NCI-H526 (cell line): ENCODE measurements at places on chromosomes 5 and 9.

DNA sequence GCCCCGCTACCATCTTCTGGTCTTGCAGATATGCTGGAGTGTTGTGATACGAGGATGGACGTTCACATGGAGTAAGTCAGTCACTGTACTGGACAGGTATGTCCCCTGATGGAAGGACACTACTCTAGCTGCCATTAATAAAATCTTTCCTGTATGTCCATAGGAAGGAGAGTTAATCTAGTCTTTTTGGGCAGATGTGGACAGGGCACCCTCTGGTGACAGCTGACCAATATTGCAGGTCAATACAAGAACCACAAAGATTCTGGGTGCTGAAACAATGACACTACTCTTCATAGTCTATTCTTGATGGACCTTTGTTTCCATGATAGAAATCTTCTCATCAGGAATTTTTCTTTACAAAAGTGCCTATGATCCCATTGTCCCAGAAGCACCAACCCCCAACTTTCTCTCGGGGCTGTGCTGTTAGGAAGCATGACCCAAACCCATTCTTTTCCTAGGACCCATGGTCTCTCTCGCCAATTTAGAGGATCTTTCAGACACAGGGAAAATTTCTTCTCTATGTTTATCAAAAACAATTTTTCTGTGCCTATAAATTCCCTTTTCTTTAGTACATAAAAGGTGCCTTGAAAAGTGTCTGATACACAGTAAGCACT, 376.9 kb downstream of the DTWD2 start:
- no peak for DNase-seq

DNA sequence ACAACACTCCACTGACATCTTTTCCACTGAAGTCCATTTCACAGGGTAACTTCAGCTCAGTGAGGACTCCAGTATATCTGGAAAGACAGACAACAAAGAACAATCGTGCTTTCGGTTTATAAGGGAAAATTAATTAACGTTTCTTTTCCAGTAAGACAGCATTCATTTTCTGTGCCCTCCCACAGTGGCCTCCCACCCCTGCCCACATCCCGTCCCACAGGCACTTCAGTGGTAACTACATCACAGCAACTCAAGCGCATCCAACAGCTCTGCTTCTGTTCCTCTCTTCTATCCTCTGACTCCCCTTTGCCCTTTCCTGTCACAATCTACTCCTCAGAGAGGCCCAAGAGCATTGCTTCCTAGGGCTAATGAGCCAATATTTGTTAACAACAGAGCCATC, 40.3 kb downstream of the GLDC start:
- no peak for DNase-seq

DNA sequence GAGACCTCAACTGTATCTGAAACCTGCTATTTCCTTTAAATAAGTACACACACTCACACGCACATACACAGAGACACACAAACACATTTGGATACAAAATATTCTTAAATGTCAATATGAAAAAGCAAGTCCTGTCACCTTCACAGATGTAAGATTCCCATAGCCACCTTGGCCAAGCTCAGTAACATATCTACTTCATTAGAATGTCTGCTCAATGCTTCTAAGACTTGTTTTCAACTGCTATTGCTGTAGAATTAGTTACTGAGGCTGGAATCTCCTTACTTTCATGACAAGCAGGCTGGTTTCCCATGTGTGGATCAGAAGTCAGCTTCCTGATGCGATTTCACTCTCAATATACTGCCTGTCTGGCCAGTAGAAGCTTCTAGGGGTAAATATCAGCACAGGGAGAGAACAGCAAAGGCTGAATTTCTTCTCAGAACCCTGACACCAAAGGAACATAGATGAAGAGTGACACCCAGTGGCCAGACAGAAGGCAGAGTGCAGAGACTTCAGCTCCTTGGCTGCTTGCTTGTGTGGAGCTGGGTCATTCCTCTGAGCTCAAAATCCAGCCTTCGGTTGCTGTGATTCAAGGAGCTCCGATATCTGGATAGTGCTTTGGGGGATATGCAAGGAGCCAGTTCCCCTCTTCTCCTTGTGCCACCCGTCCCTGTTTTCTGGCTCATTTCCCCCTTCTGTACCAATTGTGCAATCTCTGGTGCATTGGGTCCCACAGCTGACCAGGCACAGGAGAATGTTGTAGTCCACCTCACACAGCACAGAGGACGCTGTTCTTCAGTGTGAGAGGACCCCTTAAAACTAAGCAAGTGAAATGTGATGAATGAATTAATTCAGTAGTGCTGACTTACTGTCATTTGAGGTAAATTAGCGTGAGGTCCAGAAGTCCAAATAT, 26.6 kb upstream of the ABLIM3 start:
- DNase-seq, result peak; percentile 41

DNA sequence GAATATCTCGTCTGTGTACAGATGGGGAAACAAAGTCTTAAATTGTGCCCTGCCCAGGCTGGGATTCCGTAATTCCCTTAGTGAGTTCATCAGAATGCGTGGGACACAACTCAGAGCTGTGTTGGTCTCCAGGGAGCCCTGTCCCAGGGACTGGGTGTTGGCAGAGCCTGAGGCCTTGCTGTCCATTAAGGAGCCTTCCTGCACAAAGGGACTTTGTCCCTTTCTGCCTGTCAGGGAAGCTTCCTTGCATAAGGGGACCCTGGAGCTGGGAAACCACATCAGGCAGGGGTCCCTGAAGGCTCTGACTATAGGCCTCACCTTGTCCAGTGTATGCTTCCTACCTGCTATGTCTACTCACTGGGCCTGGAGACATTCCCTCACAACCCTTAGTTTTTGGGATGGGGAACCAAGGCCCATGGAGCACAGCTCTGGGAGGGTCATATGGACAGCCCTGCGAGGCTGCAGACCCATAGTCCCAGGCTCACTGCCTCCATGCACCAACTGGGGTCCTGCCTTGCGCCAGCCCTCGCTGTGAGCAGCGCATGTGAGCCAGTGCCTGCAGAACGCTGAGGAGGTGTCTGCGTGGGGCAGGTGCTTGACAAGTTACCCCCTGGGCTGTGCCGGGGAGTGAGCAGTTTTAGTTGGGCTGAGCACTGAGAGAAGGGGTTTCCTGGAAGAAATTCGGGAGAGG, 1.6 kb downstream of the CARD19 start:
- no peak for DNase-seq

DNA sequence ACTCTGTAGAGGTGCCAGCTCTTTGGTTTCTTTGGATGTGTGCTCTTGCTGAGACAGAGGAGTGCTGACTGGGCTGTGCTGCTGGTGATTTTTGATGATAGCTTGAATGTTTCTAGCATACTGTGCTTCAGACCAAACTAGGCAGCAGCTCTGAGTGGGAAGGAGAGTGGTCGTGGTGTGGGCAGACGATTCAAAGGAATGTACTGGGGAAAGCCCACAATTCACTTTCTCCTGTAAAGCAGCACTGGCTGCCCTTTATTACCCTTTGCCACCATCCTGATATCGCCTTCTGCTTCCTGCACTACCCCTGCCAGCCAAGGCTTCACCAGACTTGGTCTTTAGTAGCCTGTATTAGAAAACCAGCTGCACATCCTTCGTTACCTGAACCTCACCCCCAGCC, 45.3 kb downstream of the PRRC2B start:
- no peak for DNase-seq
